ENCODE measurements at places on chromosomes 2 and 18.

- DNase-seq, result no peak
Measured at GRCh38 chr2:234355021-234355720, 141.7 kb downstream of the ARL4C start.

GRCh38 chr2:226383461-226383860 lies 416.2 kb downstream of the IRS1 start:
- no peak for DNase-seq

GRCh38 chr2:225597911-225598310 lies 198.4 kb downstream of the NYAP2 start:
- DNase-seq, result no peak

DNA sequence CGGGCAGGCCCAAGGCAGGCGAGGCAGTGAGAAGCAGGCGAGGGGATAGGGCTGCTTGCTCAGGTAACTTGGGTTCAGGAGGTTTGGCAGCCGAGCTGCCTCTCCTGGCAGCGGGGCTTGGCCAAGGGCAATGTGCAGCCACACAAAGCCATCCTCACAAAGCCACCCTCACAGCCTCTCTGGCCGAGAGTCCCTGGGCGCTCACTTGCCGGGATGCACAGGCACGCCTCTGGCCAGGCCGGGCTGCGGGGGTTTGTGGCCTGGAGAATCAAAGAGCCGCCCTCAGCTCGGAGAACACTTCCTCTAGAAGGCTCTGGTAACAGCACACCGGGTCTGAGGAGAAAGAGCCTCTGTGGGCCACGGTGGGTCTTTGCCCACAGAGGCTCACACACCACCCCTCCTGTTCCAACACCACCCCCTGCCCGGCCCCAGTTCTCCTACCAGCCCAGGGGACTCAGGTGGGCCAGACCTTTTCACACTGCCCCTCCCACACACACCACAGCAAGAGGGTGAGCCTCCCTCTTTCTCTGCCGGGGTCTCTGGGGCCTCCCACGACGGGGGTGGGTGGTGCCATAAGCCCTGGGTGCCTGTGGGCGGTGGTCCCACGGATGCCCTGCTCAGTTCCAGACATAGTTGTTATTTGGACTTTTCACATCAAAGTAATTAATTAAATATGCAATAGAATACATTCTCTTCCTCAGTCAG lies 186.9 kb downstream of the ZFP36L2 start:
- DNase-seq, result no peak

DNA sequence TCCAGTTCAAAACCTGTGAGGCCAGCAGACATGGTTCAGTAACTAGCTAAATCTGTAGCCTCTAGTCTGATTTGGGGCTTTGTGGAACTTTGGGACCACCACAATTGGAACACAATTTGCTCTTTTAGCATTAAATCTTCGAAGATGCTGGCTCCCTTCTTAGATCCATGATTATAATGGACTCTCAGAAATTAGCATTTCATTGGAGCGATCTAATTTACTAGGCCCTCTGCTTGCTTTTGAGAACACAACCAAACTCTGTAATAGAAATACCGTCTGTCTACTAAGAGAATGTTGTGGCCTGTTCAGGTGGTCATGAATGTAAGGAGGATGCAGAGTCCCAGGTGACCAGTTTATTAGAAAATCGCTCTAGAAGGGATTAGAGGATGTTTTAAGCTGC lies 70.2 kb upstream of the LYPD6B start:
- no peak for DNase-seq

DNA sequence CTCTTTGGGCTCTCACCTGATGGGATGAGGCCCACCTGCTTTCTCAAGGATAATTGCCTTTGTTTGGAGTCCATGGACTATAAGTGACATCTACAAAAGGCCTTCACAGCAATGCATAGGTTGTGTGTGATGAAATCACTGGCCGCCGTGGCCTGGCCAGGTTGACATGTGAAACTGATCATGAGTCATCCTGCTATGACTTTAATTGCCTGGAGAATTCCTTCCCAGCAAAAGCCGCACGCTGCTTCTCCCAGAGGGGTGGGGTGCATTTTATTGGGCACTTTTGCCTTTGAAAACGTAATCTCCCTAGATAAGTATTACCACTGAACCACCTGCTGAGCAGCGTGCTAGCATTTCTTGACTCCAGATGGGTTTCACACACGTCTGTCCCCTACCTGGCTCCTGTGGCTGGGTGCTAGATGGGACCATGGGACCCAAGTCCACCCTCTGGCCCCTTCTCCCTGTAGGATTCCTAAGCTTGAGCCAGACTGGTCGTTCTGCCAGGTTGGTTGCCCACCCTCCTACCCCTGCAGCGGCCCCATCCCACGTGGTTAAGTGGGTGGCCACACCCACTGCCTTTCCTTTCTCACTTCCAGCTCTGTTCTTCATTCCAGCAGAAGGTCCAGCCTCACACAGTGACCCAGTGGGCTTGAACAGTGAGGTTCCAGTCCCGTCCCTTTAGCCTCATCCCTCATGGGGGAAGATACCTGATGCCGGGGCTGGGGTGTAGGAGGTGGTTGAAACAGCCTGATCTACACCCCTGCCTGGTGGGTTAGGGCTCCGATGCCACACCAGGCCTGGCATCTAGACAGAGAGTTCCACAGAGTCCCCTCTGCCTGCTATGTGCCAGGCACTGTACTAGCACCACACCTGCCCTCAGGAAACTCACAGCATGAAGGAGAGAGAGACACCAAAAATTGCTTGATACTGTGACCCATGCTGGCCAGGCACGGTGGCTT lies 89.6 kb downstream of the GBX2 start:
- no peak for DNase-seq

DNA sequence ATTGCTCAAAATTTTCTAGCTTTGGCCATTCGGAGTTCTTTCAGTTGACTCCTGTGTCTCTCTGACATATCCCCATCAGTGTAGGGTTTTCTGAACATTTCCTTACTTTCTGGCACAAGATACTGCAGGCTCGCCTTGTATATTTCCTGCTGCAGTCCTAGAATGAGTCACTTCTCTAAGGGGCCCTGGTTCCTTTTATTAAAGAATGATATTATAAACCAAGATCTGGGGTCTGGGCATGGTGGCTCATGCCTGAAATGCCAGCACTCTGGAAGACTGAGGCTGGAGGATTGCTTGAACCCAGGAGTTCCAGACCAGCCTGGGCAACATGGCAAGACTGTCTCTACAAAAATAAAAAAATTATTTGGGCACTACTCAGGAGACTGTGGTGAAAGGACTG lies 3.0 kb upstream of the RPL37A start:
- DNase-seq, result no peak

- no peak for DNase-seq
Measured at GRCh38 chr2:150168595-150169236, 318.8 kb downstream of the RND3 start.

DNA sequence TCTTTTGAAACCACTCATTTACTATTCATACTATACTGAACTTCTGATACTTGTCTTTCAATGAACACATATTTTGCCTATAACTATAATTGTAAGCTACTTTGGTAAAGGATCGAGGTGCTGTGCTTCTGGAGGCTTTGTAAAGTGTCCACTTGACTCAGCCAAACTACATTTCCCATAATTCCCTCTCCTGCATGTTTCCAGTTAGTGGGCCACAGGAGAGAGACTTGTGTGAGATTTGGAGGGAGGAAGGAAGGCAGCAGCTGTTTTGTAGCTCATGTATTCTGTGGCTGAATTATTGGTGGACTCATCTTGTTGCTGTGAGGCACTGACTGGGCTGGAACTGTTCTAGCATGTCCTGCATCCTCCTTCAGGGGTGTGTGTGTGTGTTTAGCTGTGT lies 328.8 kb downstream of the ARL6IP6 start:
- DNase-seq, result peak; percentile 5

DNA sequence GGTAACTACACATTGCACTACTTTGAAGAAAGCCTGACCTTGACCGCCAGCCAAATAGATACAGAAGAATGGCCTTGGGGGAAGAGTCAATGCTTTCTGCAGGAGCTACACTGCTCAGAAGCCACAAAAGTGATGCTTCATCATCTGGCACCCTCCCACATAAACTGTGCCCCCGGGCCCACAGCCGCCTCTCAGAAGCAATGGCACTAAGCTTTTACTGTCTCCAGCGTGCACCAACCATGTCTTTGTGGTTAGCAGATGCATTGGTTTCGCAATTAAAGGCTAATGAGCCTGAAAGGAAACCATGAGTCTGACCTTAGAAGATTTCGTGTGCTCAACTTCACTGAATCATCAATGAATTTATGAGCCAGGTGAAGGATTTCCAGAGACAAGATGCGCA lies 209.4 kb upstream of the TRIB2 start:
- DNase-seq, result no peak

DNA sequence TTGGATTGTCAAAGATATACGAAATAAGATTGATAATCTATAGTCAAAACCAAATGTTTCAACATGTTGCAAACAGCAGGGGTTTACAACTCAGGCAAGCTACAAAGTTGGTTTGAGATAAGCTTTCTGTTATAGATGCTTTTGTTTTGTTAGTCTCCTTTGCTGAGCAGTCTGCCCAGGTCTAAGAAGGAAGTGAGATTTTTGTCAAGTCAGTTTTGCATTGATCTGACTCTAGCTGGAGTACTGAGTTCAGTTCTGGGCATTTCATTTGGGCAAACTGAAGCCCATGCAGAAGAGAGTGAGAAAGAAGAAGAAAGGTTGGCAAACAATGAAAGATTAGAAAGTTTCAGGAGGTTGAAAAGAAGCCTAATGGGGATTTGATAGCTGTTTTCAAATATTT lies 983.0 kb upstream of the SLC39A10 start:
- DNase-seq, result no peak

DNA sequence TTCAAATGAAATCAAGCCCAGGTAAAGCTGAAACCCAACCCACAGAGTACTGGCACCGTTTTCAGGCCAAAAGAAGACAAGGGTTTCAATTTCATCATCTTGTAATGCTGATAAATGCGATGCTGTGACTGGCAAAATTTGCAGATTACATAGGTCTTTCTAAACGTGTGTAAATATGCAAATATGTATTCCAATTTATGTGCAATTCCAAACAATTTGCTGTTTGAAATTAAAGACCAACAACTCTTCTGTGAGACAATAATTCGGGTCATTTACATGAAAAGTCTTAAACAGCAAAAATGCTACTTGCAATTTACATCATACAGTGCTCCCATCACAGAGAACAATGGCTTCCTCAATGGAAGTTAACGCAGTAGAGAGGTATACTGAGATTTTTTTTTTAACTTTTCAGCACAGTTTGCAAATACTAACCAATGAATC lies 2.8 kb upstream of the ZNF532 start:
- DNase-seq, result peak; percentile 13

DNA sequence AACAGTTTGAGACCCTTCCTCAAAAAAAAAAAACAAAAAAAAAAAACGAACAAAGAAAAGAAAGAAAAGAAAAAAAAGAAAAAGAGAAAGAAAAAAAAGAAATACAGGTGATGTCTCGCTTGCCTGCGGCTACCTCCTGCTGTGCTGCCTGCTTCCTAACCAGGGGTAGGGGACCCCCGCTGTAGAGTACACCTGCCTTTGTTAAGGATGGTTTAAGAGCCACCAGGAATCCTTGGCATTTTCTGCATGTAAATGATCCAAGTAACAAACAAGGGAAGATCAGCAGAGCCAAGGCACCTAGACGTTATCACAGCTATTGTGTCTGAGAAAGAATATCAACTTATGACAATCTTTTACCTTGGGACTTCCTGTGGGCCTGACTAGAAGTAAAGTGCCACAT lies 856.8 kb upstream of the GCFC2 start:
- no peak for DNase-seq

DNA sequence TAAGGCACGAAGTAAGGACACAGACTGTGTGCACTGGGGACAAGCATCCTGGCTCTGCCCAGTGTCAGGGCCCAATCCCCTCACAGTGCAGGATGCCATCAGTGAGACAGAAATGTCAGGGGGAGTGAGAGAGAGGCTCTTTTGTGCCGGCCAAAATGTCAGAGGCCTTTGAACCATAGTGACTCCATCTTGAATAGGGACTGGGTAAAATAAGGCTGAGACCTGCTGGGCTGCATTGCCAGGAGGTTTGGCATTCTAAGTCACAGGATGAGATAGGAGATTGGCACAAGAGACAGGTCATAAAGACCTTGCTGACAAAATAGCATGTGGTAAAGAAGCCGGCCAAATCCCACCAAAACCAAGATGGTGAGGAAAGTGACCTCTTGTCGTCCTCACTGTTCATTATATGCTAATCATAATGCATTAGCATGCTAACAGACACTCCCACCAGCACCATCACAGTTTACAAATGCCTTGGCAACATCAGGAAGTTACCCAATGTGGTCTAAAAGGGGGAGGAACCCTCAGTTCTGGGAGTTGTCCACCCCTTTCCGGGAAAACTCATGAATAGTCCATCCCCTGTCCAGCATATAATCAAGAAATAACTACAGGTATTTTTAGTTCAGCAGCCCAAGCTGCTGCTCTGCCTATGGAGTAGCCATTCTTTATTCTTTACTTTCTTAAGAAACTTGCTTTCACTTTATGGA lies 337.4 kb downstream of the LPIN1 start:
- no peak for DNase-seq

DNA sequence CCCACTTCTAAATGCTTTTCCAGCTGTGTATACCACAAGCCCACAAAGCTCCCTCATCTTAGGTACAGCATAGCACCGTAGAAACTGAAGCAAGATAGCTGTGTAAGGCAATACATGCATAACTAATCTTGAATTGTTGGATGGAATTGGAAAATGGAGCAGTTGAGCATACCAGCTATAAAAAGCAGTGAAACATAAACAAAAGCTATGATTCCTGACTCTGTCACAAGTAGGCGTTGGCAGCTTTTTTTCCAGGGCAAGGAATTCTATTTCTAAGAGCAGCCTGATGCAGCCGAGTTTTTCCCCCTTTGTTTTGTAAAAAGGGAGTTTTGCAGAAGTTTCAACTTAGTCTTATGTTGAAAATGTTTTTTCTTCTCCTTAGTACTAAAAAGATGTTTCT lies 32.4 kb downstream of the MOGAT1 start:
- DNase-seq, result peak; percentile 38

DNA sequence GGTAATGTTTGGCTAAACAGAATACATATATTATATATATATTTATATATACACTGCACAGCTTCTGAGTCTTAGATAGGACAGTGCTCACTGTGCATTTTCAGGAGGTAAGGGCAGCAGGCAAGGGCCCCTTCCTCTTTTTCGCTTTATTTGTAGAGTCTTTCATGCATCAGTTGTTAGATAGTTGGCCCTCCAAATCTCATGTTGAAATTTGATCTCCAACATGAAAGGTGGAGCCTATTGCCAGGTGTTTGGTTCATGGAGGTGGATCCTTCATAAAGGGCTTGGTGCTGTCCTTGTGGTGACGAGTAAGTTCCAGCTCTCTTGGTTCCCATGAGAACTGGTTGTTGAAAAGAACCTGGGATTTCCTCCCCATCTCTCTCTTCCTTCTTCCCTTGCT lies 48.1 kb downstream of the TSN start:
- DNase-seq, result no peak

- DNase-seq, result no peak
Measured at GRCh38 chr2:174145827-174146226, 102.5 kb downstream of the OLA1 start.

DNA sequence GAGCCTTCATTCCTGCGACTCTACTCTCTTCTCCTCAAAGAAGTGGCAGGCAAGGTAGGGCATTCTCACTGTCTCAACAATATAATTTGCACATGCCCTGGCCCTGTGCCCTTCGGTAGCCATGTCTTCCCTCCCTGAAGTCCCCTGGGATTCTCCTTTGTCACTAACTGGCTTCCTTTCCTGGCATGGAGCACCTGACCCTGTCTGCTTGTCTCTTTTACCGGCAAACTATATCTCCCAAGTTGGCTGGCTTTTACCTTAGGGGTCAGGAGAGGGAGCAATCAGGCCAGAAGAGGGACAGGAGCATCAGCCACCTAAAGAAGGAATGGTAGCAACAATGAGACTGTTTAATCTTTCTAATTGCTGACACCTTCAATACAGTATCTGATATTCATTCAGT lies 51.9 kb upstream of the RMDN2 start:
- no peak for DNase-seq

- DNase-seq, result no peak
Measured at GRCh38 chr2:48694149-48694548, 61.4 kb downstream of the LHCGR start.
